ENCODE measurements at places on chromosomes 11 and 22. TPM values are rescaled to one million over a fixed set of nuclear protein-coding genes. Genes with fewer than 3 reads are reported as not detected.

DNA sequence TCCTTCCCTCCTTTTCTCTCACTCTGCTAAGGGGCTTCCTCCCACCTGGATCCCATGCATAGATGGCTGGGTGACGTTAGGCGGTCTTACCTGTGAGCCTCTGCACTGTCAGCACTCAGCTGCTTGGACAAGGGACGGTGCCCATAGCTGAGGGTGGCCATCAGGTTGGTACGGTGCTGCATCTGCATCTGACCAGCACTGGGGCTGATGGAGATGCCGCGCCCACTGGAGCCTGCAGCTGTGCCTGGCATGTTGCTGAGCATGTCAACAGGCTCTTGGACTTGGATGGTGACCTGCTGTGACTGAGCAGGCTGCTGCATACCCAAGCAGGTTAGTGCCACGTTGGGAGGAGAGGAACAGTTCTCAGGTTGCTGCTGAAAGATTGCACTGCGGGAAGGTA lies 21.8 kb upstream of the APOA1 start:
- no peaks in the 10 kb centered on the region for H3K27me3 ChIP-seq
- H3K4me3 ChIP-seq: no peak overlapping the region
- no peaks in the 10 kb centered on the region for H3K36me3 ChIP-seq
- H3K27ac ChIP-seq: no peak overlapping the region

DNA sequence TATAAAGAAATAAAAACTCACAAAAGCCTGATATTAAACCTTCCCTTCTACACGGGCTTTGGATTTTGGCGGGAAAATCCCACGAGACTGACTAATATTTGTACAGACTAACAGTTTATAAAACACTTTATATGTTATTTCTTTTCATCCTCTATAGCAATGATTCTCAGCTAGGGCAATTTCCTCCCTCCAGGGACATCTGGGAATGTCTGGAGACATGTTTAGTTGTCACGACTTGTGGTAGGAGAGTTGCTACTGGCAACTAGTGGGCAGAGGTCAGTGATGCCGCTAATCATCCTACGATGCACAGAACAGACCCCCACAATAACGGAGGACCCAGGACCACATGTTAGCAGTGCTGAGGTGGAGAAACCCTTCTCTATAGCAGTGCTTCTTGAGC lies 304.8 kb upstream of the PITPNB start:
- no peak for DNase-seq
- no peaks in the 10 kb centered on the region for H3K36me3 ChIP-seq
- peaks cover 13% of the 10 kb centered on the region for H3K4me1 ChIP-seq
- H3K4me3 ChIP-seq: no peak overlapping the region
- H3K27ac ChIP-seq: no peak overlapping the region

Gene TFIP11
- polyA plus RNA-seq: 23.1 TPM

DNA sequence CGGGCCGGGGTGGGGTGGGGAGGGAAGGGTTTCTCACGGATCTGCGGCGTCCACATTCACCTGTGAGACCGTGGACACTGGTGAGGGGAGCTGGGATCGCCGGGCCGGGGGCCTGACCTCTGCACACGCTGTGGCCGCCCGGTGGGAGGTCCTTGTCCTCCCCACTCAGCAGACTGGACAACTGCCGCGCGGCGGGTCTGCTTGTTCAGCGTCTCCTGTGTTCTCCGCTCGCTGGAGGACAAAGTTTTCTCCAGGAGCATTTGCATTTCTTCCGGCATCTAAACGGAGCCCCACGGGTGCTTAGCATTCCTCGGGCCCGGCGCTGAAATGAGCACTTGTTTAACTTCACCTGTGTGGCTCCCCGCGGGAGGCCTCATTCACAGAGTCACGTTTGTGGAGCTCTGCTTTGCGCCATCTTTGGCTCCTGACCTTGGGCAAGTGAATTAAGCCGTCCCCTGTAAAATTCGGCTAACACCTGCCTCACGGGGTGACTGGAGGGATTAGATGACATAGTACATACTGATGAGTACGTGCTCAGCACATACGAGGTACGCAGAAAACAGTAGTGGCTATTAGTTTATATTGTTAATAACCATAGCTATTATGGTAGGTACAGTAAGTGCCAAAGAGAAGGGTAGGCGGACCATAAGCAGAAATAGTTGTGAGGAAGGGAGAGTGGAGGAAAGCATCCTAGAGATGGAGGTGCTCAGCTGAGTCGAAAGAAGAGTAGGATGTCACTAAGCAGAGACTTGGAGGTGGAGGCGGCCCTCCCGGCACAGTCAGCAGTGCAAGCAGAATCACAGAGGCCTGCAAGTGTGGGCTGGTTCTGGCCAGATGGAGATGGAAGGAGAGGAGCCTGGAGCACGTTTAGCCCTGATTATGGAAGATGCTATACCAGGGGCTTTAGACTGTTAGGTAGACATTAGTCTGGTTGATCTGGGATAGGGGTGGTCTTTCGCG lies 885 bp downstream of the TRMU start:
- peak; percentile 59 for DNase-seq
- peaks cover 28% of the 10 kb centered on the region for H3K36me3 ChIP-seq
- H3K27me3 ChIP-seq: no peaks in the 10 kb centered on the region

DNA sequence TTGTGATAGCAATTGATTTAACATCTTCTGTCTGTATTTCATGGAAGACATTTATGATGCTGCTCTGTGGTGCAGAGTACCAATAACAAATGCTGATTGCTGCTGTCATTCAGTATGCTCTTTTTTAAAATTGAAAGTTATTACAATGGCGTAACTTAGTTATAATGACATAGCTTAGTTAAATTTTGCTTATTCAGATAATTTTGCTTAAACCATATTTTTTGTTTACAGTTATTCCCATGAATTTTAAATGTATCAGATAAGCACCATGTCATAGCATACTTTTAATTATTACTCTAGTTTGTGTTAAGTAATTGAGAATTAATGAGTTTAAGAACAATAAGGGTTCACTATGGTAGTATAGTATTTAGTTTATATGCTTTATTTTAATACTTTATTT lies 15.5 kb downstream of the PRMT3 start:
- H3K4me1 ChIP-seq: no peaks in the 10 kb centered on the region
- H3K27me3 ChIP-seq: no peaks in the 10 kb centered on the region
- DNase-seq: no peak
- no peak overlapping the region for H3K27ac ChIP-seq
- H3K4me3 ChIP-seq: no peak overlapping the region
